ENCODE measurements at places on chromosomes 1 and 21. TPM values are rescaled to one million over a fixed set of nuclear protein-coding genes. Genes with fewer than 3 reads are reported as not detected.

The ARHGEF10L gene
- total RNA-seq, result 53.4 TPM

The SYT14 gene
- total RNA-seq, result 9.1 TPM

The ZBTB48 gene
- 13.0 TPM for total RNA-seq

The SHE gene
- total RNA-seq, result 0.07 TPM

The CD244 gene
- not detected for total RNA-seq

The WARS2 gene
- total RNA-seq, result 18.3 TPM

The TSPEAR gene
- not detected for total RNA-seq

The AGMAT gene
- total RNA-seq, result 0.52 TPM

The RALGPS2 gene
- total RNA-seq, result 40.1 TPM

The C1orf115 gene
- 0.85 TPM for total RNA-seq

The KIF17 gene
- total RNA-seq, result 0.39 TPM

The NAXE gene
- 49.4 TPM for total RNA-seq

The SIKE1 gene
- 68.0 TPM for total RNA-seq

The TEX38 gene
- not detected for total RNA-seq

The SELP gene
- 0.13 TPM for total RNA-seq

The MYBPH gene
- total RNA-seq, result not detected
